ENCODE measurements at places on chromosomes 16 and 17. TPM values are rescaled to one million over a fixed set of nuclear protein-coding genes. Genes with fewer than 3 reads are reported as not detected.

DNA sequence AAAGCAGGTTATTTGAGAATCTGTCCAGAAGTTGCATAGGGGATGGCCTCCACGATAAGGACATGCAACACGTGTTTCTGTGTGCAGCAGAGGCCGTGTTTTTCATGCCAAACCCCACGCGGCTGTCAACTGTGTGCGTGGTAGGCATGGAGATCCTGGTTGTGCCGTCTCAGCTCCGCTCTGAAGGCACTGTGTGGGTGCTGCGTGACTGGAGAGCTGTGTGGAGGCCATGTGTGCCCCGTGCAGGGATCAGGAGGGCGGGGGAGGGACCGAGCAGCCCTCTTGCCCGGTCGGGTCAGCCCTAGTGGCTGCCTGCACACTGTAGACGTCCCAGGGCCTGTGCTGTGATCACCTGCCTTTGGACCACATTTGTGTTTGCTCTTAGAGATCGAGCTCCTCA, 74.5 kb downstream of the SEC14L1 start:
- DNase-seq: no peak

DNA sequence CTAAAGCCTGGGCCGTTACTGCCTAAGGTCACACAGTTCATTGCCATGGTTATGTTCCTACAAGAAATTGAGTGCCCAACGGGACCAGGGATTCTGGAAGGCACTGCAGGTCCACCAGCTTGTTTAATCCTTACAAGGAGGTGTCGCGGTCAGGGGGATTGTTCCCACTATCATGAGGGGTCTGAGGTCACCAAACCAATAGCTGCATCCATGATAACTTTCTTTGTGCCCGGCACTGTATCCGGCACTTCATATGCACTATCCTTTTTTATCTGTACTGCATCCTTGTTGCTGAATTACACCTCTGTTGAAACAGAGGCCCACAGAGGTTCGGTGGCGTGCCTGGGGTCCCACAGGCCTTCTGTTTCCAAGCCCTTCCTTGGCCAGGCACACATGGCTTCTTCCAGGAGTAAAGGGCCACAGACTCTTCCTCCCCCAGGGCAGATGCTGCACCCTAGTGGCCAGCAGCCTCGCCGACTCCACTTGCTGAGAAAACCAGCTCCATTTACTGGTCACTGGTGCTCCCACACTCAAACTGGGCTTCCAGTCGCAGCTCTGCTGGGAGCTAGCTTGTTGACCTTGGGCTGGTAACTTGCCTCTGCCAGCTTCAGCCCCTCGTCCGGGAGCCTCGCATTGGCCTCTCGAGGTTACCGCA, 82.0 kb upstream of the PLCG2 start:
- no peak for DNase-seq

DNA sequence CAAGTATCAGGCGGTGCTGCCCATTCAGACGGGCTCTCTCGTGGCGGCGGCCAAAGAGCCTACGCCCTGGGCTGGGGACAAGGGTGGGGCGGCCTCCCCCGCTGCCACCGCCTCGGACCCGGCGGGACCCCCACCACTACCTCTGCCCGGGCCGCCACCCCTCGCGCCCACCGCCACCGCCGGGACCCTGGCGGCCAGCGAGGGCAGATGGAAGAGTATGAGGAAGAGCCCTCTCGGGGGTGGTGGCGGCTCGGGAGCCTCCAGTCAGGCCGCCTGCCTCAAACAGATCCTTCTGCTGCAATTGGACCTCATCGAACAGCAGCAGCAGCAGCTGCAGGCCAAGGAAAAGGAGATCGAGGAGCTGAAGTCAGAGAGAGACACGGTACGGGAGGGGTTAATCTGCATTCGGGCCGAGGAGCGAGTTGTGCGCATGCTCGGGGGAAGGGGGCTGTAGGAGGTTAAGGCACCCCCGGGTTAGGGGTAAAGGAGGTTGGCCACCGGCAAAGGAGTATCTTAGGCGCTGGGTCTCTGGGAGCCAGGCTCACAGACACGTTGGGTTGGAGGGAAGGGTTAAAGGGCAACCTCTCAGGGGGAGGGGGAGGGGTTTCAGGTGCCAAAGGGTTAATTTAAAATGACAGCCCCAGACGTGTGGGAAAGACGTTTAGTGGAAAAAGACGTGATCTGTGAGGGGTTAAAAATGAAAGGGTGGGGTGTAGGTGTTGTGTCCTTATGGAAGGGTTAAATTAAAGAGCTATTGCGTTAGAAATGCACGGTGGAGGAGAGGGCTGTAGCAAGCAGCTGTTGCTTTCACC, 1.4 kb downstream of the MSL1 start:
- peak; percentile 81 for DNase-seq

DNA sequence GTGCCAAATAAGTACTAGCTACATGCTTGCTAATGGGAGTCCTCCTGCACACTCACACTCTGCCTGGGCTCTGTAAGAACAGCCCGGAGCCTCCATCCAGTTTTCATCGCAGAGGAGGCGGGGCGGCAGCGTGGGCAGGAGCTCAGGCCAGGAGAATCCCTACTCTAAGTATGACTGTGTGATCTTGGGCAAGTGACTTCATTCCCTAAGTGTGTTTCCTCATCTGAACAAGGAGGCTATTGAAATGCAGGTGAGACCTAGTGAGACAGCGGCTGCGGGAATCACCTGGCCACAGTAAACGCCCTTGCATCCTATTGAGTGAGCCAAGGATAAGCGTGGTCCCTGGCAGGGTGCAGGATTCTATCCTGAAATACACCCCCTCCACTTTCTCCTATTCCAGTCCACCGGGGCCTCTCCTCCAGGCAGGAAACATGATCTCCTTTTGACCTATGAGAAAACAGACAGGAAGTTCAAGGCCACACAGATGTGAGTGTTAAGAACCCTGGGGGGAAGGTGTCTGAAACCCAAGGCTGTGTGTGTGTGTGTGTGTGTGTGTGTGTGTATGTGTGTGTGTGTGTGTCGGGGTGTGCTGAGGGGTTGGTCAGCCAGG, 5.2 kb upstream of the RAI1 start:
- no peak for DNase-seq

TMEM238L gene
- not detected for total RNA-seq

SCIMP gene
- total RNA-seq: 5.8 TPM

EFNB3 gene
- total RNA-seq: 0.19 TPM

KRTAP9-8 gene
- not detected for total RNA-seq

All from aorta (tissue), 5 donors.